ENCODE measurements at places on chromosomes 1 and 21.
A peak's percentile ranks its signal among the peaks of the same experiment; 100 is the strongest.

GRCh38 chr1:44911026-44911425 is 68.0 kb upstream of the PTCH2 start:
- no peak for DNase-seq

GRCh38 chr1:109928591-109929111 is 18.0 kb downstream of the CSF1 start:
- peak; percentile 52 for DNase-seq

- no peak for DNase-seq
Measured at GRCh38 chr21:28754127-28754611, 238.5 kb downstream of the LTN1 start.

- no peak for DNase-seq
Measured at GRCh38 chr1:21307663-21308305, 17.5 kb upstream of the ECE1 start.

- no peak for DNase-seq
Measured at GRCh38 chr1:82299656-82300055, 498.9 kb downstream of the ADGRL2 start.

- DNase-seq: no peak
Measured at GRCh38 chr1:12472798-12473551, 145.0 kb downstream of the DHRS3 start.

DNA sequence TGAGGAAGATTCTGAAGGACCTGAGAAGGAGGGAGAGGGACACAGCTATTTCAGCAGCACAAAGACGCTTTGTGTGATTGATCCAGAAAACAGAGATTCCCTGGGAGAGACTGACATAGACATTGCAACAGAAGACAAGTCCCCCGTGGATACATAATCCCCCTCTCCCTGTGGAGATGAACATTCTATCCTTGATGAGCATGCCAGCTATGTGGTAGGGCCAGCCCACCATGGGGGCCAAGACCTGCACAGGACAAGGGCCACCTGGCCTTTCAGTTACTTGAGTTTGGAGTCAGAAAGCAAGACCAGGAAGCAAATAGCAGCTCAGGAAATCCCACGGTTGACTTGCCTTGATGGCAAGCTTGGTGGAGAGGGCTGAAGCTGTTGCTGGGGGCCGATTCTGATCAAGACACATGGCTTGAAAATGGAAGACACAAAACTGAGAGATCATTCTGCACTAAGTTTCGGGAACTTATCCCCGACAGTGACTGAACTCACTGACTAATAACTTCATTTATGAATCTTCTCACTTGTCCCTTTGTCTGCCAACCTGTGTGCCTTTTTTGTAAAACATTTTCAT is 161.3 kb upstream of the SGIP1 start:
- DNase-seq: no peak

- no peak for DNase-seq
Measured at GRCh38 chr1:25675729-25676476, 59.3 kb downstream of the MAN1C1 start.

- no peak for DNase-seq
Measured at GRCh38 chr21:40151611-40152010, 284.4 kb downstream of the PCP4 start.

GRCh38 chr1:118791094-118791691 is 196.9 kb downstream of the TBX15 start:
- DNase-seq: no peak

DNA sequence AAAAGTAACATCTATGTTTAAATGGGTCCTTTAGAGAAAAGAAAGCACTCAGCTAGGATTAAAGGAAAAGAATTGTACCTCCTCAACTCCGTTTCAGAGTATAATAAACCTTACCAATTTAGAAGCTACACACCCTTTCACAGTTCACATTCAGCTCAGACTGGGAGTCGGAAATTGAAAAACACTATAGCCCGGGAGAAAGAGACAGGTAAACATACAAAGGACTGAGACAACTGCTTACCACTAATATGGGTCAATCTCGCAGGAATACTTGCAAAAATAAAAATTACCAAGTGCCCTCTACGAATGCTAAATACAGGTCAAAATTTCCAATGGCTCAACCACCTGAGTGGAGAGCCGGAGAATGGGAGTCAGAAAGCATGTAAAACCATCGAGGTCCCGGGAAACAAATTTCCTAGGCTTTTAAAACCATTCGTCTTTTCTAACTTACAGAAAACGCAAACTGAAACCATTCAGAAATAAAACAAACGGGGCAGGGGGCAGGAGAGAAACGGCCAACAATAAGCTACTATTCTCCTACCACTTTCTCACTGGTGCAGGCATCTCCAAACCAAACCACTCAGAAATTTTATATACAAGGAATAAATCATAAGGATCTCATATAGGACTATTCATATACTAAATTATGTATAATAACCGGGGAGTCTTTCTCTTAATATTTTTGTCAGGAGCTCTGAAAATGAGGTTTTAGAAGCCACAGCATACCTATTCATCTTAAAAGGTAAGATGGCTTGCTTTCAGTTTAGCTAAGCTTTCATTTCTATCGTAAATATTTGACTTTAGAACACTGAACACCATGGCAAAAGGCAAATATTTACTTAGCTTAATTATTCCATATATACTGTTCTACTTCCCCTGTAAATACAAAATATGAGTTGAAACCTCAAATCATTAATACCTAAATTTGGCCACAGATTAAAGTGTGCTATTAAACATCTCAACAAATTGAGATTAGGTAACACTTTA is 136.5 kb downstream of the RERE start:
- no peak for DNase-seq

DNA sequence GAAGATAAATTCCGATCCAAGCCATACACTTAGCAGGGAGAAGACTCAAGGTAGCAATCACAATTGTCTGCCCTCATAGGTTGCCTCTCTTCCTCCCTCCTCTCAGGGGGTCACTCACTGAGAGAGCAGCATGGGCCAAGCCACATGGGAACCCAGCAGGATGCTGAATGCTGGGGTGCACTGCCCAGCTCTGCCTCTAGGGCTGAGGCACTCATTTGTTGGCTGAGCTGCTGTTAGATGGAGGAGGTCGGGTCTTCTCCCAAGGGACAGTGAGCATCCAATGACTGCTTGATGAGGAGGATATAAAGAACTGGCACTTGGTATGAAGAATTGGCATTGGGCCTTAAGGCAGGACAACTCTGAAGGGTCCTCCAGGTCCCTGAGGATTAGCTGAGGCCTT is 418.8 kb downstream of the SIPA1L2 start:
- DNase-seq: no peak

GRCh38 chr1:153210206-153210605 is 7.0 kb downstream of the LELP1 start:
- DNase-seq: no peak

- DNase-seq: no peak
Measured at GRCh38 chr1:203343956-203344754, 6.8 kb downstream of the FMOD start.

DNA sequence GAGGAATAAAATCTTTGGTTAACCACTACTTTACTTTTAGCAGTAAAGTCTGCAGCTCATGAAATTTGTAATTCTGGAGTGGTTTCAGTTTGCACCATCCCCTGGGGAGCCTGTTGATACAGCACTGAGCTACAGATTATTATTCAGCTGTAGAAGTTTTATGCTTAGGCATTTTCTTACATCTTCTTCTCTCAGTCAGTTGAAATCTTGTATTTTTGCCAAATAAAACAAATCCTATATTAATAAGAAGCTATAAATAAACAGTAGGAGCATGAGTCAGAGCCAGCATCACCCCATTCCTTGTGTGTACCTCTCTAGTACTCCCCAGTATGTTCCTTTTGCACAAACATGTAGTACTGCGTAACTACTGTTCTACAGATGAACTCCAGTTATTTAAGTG is 118.9 kb downstream of the ATF6 start:
- DNase-seq: peak; percentile 85

DNA sequence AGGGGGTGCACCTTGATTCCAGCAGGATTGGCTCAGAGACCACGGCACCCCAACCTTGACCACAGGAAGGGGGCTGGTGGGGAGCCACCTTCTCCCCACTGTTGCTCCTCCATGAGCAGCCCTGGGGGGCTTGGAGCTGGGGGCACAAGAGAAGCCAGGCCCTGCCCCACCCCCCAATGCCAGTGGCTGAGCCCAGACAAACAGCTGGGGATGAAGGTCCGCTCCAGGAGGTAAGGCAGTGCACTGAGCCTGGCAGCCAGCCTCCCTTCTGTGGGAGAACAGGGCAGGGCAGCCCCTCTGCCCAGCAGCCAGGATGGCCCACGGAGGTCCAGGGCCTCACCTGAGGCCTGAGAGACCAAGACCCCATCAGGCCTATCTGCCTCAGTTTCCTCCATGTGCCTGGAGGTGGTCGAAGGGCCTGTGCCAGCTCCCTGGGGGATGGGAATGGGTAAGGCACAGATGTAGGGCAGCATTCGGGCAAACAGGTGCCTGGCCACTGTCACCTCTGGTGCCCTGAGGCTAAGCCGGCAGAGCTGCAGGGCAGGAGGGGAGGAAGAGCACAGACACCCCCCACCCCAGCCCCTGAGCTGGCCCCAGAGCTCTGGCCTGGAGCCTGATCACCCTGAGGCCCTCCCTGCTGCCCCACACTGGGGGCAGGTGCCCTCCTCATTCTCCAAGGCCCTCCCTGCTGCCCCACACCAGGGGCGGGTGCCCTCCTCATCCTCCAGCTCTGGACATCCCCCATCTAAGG is 7.1 kb downstream of the ITGB2 start:
- DNase-seq: no peak

- DNase-seq: no peak
Measured at GRCh38 chr1:116515702-116516101, 55.1 kb downstream of the CD58 start.
